ENCODE measurements at places on chromosomes 2 and 18. TPM values are rescaled to one million over a fixed set of nuclear protein-coding genes. Genes with fewer than 3 reads are reported as not detected.

The RESP18 gene
- not detected for total RNA-seq

The SERPINB4 gene
- not detected for total RNA-seq

The FEV gene
- not detected for total RNA-seq

The NETO1 gene
- not detected for total RNA-seq

The LAMA1 gene
- total RNA-seq = not detected

The TWIST2 gene
- total RNA-seq = not detected

The CFLAR gene
- 480 TPM for total RNA-seq

The POMC gene
- total RNA-seq = 5.9 TPM

The PKDCC gene
- not detected for total RNA-seq

The PIGN gene
- 28.5 TPM for total RNA-seq

GRCh38 chr2:167908786-167909185 is 338.6 kb downstream of the STK39 start:
- no peak for DNase-seq

DNA sequence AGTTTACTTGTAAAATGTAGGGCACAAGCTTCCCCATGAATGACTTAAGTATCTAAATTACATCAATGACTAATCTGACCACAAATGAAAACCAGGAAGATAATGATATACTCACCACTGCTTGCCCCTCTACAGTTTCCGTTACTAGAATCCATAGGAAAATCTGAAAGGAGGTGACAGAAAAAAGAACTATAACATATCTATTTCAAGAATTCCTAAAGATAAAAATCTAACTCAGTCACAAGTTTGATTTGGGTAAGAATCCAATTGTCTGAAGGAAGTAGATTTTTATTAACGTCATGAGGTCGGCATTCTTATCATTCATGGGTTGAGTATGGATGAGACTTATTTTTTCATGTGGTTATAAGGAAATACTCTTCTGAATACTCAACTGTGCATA is 7.8 kb downstream of the FRZB start:
- DNase-seq = no peak

- no peak for DNase-seq
These were observed 40.0 kb downstream of the MOGAT1 start for GRCh38 chr2:222711315-222711940.

DNA sequence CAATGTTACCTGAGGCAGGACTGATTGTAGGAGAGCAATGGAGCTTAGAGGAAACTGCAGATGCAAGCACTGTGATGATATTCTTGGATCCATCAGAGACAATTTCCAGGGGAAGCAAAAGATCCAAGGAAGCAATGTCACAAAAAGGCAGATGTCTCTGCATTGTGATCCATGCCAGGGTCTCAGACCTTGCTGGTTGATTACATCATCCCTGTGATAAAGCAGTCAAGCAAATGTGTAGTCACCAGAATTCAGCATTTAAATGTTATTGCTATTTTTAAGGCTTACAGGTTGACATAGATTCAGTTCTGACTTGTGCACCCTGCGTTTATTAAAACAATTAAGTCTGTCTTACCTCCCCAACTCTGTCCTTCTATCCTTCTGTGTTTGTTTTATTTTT is 56.8 kb upstream of the CCDC85A start:
- DNase-seq = no peak

DNA sequence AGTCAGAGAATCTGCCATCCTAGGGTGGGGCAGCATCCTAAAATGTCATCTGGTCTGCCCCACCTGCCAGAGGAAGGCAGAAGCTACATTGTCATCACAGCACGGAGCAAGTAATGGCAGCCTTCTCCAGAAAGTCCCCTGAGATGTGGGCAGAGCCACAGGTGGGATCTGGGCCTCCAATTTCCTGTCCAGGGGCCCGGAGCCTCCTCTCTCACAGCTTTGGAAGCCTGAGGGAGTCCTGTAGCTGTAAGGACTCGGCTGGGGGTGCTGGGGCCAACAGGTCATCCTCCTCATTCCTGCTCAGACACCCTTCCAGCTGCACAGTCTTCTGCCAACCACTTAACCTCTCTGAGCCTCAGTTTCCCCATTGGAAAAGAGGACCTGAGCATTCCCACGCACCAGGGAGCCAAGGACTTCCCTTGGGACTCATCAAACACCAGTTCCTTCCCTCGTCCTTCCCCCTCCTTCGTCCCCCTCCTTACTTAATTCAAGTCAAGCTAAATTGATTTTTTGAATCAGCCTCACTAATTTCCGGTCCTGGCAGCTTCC is 48.6 kb upstream of the ID2 start:
- no peak for DNase-seq

DNA sequence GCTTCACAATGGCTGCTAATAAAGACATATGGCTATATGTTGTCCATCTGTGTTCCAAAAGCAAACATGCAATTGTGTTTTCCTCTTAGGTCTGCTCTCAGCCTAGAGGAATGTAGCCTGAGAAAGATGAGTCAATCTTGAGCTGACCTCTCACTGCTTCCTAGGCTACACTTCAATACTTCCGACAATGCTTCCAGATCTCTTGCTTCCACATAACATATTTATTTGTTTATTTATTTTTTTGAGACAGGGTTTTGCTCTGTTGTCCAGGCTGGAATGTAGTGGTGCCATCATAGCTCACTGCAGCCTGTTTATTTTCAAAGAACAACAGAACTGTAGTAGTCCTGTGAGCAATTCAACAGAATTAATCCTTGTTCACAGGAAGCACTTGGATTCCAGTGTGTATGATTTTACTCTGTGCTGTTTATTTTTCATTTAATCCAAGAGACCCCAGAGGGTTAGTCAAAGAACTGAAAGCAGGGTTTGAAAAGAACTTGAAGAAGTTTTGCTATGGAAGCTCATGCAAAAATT is 437.9 kb downstream of the TXNL1 start:
- no peak for DNase-seq

- DNase-seq = no peak
These were observed 20.1 kb downstream of the CEP68 start for GRCh38 chr2:65076345-65076710.

DNA sequence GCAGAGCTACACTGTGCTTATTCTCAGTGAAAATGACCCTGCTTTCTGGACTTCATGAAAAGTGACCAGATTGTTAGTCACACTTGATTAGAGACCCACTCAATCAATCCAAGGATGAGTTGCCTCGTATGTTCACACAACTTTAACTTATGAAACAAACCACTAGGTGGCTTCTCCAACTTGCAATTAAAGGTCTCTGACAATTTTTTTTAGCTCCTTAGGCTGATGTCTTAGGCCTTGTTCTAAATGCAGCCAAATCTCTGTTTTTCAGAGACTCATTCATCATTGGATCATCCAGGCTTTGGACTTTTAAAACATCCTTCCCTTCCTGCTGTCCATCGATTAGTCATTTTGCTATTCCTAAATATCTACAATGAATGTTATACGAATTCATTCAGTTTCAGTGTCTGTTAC is 63.4 kb downstream of the MREG start:
- DNase-seq = no peak

GRCh38 chr2:130381145-130381544 is 25.3 kb downstream of the PTPN18 start:
- no peak for DNase-seq

DNA sequence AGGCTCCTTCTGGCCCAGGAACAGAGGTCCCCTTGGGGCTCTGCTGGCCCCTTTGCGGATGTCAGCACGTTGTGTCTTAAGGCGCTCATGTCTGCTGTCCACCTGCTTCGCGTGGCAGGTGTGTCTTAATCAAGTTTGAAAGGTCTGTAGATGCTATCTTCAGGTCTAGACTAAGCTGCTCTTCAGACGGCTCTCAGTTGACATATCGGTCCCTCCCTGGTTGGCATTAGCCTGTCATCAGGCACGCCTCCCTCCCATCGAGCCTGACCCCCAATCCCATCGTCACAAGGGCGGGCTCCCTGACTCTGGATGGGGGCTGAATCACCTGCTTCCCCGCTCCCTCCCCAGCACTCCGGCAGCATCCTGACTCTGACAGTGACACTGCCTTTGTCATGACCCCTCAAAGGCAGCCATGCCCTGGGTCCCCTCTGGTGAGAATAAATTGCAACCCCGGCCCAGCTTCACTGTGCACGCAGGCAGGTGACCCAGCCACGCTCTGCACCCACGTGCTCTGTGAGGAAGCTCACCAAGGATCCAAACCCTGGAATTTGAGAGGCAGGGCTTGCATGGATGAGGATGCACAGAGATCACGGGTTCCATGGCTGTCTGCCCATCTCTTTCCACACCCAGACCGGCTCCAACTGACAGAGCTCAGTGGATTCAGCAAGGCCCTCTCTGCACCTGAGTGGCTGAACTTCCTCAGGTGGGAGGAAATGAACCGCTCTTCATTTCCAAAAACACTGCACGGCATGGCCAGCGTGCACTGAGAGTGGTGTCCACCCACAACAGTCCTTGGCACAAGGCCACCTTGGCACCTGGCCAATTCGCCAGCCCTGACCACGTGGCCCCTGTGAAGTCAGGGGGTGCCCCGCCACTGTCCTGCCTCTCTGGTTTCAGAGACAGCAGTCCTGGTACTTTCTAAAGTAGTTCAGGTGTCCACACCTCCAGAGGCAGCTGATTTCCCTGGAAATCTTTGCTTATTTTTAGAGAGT is 110.2 kb upstream of the GPC1 start:
- no peak for DNase-seq

- no peak for DNase-seq
These were observed 70.0 kb upstream of the KCNH7 start for GRCh38 chr2:162908567-162908966.

DNA sequence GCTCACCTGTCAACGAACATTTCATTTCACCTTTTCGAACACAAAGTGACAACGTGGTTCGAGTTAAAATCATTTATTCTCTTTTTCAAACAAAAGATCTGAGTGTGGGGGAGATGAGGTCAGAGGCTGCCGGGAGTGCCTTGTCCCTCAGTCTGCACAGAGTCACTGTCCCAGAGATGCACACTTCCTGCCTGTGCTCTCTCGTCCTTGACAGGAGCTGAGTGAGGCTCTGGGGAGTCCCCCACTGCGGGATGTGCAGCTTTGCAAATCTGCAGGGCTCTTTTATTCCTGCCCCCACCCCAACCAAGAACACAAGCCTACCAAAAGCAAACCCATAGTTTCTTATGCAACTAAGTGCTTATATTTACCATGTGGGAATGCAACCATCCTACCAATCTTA is 497.8 kb downstream of the EIPR1 start:
- no peak for DNase-seq

- no peak for DNase-seq
These were observed 226.3 kb downstream of the ZNF521 start for GRCh38 chr18:25125680-25126079.

DNA sequence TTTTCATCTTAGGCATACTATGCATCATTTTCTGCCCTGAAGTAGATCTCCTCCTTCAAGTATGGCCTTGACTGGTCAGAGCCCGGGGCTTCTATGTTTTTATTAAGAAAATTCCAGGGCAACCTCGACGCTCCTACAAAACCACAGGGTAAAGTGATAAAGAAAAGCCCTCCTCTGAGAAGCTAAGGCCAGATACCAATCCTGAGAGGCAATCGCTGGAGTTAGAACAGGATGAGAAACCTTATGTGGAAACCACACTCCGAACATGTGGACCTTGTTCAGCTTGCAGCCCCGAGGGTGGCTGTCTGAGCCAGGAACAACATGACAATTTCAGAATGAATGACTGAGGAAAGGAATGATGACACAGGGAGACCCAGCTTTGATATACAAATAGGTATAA is 35.6 kb downstream of the RMC1 start:
- no peak for DNase-seq

DNA sequence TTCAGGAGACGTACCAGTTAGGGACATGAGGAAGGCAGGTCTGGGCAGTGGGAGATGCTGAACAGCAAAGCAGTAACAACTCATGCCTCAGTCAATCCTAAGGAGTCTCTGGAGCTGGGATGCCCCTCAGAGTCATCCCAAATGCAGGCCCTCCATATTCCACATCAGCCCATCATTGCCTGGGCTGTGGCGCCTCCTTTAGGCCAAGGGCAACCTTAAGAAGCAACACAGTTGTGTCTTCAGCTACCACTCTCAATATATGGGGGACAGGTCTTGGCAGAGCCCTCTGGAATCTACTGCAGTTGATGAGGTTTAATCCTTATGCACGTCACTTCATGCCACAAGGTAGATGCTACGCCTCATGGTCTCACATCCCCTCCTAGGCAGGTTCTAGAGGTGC is 682.0 kb upstream of the RAB6C start:
- DNase-seq = no peak

DNA sequence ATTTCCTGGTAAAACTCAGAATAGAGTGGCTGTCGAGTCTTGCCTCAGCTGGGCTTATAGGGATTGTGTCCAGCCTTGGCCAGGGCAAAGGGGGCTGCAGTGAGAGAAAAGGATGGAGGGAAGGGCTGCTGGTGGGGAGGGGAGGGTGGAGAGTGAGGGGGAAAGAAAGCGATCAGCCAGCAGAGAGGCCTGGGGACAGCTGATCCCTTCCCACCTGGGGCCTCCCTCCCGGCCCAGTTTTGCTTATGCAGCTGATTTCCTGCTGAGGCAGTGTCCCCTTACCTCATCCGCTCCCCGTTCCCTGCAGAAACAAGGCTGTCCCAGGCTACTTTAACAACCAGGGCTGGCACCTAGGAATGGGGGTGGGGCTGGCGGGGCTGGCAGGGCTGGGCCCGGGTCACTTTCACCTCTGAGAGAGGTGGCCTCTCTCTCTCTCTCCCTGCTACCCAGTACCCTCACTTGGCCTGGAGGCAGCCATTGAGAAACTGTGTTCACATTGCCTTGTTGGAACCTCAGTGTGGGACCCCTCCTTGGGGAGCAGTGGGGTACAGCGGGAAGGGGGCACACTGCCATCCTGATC is 12.2 kb upstream of the GMPPA start:
- no peak for DNase-seq

GRCh38 chr2:134621939-134622705 is 96.7 kb downstream of the TMEM163 start:
- DNase-seq = no peak

- DNase-seq = no peak
These were observed 304.7 kb downstream of the FBXO15 start for GRCh38 chr18:73842795-73843394.

DNA sequence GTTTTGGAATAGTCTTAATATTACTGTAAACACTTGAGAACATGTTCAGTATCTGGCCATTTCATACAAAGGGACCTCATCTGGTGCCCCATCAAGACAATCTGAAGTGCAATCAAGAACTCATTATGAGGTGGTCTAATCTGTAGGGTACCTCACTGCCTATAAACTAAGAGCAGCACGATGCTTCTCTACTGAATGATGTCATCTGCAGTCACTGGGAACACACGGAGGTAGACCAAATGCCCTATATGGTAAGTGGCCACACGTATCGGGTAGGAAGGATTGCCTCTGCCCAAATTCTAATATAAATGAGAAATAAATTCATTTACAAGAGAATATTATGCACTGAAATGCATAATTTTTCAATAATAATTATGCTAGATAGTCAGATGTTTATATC is 90.4 kb downstream of the SLC8A1 start:
- DNase-seq = no peak

GRCh38 chr2:70580352-70580751 is 26.7 kb upstream of the TGFA start:
- DNase-seq = no peak

GRCh38 chr18:54767098-54767497 is 61.2 kb upstream of the RAB27B start:
- no peak for DNase-seq

DNA sequence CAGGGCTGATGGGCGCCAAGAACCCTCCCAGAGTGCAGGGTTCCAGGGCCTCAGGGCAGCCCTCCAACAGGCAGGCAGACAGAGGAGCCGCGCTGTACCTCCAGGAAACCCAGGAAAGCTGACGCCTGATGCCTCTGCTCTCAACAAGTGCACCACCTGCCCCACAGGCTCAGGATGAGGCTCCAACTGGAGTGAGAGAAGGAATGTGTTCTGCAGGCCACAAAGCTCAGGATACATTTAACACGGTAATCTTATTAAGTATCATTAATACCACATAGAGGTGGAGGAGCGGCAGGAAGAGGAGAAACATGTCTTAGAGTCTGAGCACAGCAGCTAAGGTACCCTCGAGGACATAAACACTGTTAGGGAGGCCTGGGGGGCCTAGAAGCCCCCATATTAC is 155.9 kb upstream of the CAPN13 start:
- no peak for DNase-seq
